NCI-H345 (cell line): ENCODE measurements at places on chromosomes 5 and 9.
A peak's percentile ranks its signal among the peaks of the same experiment; 100 is the strongest.

- no peak for DNase-seq
Observed at GRCh38 chr5:158698023-158698639, 401.6 kb downstream of the EBF1 start.

- DNase-seq: no peak
Observed at GRCh38 chr5:151674626-151675610, 11.8 kb downstream of the SPARC start.

GRCh38 chr9:68822596-68823165, 117.6 kb downstream of the PIP5K1B start:
- DNase-seq: no peak

- no peak for DNase-seq
Observed at GRCh38 chr5:40653221-40654022, 26.3 kb upstream of the PTGER4 start.

DNA sequence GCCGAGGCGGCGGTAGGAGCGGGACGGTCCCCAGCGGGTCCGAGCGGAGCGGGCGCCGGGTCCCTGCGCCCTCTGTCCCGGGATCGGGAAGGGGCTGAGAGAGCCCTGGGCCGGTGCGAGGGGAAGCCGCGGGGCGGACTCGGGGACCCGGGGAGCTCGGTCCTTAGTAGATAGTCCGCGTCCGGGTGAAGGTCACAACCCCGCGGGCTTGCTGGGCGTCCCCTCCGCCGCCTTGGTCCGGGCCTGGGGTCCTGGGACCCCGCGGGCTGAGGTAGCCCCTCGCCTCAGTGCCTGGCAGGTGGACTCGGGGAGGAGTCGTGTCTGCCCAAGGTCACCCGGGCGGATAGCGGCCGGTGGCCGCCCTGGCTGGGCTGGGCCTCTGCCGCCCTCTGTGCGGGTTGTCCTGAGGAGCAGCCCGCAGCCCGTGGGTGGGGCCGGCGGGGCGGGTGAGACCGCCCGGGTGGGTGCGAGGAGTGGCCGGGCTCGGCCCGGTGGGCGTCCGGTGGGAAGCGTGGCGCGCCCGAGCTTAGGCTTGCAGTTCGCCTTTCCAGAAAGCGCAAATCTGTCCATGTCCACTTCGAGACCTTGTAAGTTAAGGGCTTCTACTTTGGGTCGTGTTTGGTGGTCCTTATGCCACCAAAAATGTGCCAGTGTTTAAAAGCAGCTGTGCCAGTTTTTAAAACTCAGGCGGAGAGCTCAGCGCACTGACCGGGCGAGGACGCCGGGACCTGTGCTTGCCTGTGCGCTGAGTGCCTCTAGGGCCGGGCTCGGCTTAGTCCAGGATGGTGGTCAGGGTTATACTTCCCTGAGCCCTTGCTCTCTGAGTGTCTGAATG, 554 bp downstream of the SDHA start:
- DNase-seq: peak; percentile 8
